ENCODE measurements at places on chromosomes 2 and 18.

DNA sequence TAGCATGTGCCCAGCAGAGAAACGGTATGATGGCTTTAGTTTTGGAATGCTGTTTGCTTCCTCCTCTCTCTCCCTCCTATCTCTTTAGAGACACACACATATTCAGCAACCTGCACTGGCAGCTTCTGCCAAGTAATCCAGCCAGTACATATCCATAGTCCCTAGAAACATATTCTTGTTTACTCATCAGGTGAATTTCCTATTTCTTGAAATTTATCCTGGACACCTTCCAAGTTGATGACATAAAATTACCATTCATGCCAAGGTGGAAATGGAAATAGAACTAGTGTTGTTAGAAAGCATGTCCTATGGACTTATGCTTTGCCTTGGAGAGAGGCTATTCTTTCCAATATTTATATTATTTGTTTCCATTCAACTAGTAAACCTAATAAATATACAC, 50.9 kb upstream of the RGPD4 start:
- DNase-seq: no peak

DNA sequence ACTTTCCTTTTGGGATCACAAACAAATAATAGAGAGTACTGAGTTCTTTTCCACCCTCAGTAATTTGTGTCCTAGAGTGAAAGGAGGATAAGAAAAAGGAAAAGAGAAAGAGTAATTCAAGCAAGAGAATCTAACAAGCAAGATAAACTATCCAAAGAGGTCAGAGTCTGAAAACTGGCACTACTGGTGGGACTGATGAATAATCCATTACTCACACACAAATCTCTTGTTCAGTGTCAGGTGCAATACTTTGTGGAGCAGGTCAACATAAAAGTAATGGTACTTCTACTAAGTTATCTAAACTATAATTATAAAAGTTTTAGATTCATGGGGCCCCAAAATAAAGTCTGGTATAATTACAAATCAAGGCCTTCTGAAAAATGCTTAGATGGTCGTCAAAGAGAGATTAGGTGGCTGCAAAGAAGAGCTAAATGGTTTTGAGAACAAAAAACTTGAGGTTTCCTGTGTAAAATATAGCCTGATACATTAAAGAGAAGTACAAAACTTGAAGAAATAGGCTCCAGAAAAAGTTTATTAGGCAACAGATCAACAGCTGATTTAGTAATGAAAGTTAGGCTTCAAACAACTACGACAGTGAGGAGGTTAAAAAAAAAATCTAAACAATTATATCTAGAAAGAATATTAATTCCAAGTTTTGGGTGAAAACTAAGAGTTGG, 109.4 kb downstream of the BAZ2B start:
- no peak for DNase-seq

DNA sequence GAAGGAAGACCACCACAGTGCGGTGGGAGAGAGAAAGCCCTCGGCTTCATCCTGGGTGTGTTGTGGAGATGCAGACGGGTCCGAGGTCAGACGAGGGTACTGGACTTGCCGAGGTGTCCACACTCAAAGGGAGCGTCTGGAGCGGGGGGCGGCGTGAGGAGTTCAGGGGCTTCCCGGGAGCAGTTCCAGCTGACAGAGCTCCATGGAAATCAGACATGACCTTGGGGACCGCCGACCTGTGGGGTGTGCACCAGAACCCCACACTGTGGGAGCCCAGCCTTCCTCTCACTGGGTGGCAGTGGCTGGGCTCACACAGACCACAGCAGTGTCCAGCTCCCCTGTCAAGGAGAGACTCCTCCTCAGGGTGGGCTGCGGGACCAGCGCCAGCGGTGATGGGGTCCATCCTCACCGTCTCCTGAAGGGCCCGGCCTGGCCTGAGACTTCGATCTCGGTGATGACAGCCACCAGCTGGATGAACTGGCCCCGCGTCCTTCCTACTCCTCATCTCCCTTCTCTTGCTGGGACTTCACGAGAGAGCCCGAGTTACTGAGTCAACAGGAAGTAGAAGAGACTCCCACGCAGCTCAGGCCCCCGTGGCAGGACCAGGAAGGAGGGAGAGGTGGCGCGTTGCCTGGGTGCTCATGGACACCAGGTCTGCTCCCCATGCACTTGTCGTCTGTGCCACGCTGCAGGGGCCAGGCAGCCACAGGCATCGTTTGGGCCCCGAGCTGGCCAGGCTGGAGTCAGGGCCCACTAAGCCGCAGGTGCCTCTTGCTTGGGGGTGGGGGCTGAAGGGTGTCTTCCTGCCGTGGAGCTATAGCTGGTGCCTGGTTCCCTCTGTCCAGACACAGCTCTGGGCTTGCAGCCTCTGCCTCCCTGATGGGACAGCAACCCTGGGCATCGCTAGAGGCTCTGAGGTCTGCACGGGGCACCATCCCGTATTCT, 101.9 kb upstream of the CTDP1 start:
- DNase-seq: no peak

- DNase-seq: no peak
These were observed 159.8 kb upstream of the PIEZO2 start for GRCh38 chr18:11309172-11309571.

- no peak for DNase-seq
These were observed at the start of gene HNMT for GRCh38 chr2:137964066-137964858. Gene HNMT, plus strand, starts transcription at chr2:137964473. Its CDS starts 19 bp downstream, at chr2:137964492.

- no peak for DNase-seq
These were observed 509.7 kb upstream of the MYT1L start for GRCh38 chr2:2840681-2841300.

DNA sequence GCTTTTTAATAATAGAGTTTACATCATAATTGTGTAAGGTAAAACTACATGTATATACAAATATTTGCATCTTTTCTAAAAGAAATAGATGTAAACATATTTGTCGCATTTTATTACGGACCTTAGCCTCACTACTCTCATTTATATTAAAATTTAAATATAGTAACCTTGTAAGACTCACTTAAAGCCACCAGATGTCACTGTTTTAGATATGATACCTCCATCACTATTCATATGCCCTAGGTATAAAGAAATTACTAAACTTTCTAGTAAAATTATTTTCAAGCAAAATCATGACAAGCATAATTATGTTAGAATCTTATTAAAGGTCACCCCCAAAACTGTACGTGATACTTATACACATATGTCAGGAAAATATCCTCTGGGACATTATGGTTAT, 674.3 kb upstream of the REG3G start:
- no peak for DNase-seq

DNA sequence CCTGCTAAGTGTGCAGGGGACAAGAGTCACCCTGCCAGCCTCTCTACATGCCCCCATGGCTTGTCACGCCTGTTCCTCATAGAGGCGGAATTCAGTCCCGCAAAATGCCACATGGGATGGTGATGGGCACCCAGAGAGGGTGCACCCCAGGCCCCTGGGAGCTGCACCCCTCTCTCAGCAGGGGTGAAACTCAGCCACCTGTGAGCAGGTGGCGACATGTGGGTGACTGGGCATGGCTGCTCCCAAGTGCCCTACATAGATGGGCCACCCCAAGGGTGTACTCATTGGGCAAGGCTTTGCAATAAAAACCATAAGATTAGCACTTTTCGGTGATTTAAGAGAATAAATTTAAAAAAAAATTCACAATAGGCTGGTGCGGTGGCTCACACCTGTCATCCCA, 6.3 kb downstream of the HS6ST1 start:
- no peak for DNase-seq

DNA sequence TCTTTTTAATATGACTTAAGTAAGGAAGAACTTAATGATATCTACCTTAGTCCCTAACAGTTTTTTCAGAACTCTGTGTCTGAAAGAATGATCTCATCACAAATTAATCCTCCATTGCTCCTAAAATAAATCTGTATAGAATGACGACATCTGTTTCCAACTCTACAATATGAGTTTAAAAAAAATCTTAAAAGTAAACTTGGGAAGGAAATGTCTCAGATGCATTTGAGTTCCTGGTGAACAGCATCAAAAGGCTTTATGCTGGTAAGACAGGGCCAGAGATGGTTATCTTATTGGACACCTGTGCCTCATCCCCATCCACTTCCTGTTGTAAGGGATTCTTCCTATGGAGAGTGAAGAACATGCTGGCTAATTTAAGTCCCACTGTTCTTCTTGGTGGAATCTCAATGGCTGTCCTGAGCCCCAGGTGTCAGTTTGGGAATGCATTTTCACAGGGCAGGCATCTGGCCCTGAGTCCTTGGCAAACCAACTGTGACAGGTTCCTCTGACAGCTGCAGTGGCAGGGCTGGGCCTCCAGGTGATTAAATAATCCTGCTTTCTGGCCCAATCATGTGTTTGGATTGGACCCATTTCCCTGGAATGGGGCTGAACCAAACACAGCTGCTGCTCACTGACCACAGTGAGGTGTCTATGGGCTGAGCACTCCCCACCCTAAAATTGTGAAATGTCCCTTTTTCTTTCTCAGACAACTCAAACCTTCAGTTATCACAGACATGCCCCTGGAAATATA, 12.9 kb upstream of the NCKAP5 start:
- no peak for DNase-seq

- no peak for DNase-seq
These were observed 493 bp upstream of the PREB start for GRCh38 chr2:27134781-27135477.

DNA sequence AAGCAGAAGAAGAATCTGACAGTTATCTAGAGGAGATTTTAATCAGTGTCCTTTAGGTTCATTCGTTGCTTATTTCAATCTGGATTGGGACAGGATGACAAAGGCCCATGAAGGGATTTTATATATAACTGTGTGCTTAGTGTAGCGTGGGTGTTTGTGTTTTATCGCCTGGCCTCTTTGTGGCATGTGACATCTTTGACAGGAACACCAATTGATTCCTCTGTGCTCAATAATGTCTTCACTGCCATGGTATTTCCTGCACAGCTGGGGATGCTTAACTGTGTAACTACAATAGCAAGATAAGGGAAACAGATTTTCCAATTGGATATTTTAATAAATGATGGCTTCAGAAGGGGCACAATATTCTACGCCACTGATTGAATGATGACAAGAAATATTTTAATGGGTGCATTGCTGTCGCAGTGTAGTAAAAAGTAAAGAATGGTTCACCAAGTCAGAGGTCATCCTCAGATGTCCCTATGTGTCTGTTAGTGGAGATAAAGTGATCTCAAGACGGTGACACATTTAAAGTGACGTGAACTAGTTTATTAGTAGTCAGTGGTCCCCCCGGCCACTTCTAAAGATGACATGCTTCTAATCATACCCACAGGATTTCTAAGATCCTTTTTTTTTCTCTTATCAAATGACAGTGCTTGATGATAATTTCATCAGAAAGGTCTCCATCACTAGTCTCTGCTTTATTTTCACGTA, 160.4 kb downstream of the AGAP1 start:
- DNase-seq: no peak

DNA sequence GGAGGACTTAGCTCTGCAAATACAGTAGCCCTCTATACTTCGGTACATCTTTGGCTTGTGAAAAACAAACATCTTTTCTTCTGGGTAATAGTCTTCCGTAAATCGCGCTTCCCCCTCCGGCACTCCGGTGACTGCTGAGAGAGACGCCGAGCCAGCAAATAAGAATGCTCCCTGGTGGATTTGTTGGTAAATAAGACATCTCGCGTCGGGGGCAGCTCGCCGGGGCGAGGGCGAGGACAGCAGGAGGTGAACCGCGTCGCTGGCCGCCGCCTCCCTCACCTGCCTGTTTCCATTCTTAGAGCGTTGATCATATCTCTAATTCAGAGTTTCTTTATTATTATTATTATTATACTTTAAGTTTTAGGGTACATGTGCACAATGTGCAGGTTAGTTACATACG, 117.6 kb downstream of the PMAIP1 start:
- no peak for DNase-seq

- DNase-seq: no peak
These were observed 70.0 kb downstream of the AP1S3 start for GRCh38 chr2:223767341-223767740.

- peak; percentile 10 for DNase-seq
These were observed 1693.4 kb upstream of the SLC39A10 start for GRCh38 chr2:193963472-193964119.

DNA sequence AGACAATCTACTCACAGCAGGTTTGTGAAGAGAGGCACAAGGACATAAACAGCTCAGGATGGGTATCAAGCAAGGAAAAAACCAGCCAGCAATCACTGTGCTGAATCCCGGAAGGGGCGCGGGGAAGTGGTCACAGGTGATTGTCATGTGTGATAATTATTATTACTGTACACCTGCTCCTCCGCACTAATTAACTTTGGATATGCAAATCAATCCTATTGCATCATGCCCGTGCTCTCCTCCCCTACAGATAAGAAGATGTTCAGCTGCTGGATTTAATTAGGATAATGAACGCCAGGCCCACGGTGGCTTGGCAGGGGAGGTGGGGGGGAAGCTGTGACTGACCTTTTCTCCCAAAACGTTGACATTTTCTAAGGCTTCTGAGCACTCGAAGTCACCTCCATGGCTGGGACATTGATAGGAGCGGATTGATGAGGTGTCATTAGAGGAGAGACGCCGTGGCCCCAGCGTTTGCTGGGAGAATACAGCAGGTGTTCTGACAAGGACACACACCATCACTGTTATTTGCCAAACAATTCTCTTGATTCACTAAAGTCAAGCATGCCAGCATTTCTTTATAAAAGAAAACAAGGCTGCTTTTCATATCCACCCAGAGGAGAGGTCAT, 160.3 kb upstream of the VRK2 start:
- DNase-seq: peak; percentile 71

- no peak for DNase-seq
These were observed 1071.3 kb upstream of the ZEB2 start for GRCh38 chr2:145591109-145591809.

- no peak for DNase-seq
These were observed 14.0 kb upstream of the HRH4 start for GRCh38 chr18:24446453-24446852.

Data from NCI-H1694 (cell line).